Right renal pelvis (tissue), 4 donors: ENCODE measurements at places on chromosomes 12 and 14. TPM values are rescaled to one million over a fixed set of nuclear protein-coding genes. Genes with fewer than 3 reads are reported as not detected.
A peak's percentile ranks its signal among the peaks of the same experiment; 100 is the strongest.

- no peak for DNase-seq
These were observed 29.1 kb downstream of the CDC42BPB start for GRCh38 chr14:103028161-103028767.

- no peak for DNase-seq
These were observed 463.5 kb upstream of the NOVA1 start for GRCh38 chr14:27061299-27061698.

DNA sequence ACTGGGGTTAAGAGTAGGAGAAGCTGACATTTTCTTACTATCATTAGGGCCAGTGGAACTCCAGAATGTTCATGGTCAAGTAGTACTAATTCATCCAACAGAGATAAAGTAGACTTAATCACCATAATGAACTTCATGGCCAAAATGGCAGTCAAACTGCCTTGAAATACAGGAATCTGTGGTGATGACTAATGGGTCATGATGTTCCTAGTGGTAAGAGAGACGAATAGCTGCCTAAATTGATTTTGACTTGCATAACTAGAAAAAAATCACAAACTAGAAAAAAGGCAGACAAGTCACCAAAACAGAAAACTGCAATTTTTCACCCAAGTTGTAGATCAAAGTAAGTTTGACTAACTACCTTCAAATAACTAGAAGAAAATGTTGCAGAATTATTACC, 138.5 kb downstream of the MGAT4C start:
- no peak for DNase-seq

DNA sequence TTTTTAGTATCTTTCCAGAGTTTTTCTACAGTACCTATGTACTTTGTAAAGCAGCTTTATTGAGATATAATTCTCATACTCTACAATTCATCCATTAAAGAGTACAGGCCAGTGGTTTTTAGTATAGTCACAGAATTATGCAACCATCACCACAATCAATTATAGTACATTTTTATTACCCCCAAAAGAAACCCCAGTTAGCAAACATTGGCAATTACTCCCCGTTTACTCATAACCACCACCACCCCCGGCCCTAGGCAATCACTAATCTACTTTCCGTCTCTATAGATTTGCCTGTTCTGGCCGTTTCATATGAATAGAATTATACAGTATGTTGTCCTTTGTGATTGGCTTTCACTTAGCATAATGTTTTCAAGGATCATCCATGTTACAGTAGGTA, 119.8 kb downstream of the KICS2 start:
- no peak for DNase-seq

- peak; percentile 30 for DNase-seq
These were observed at the start of gene IGF1 for GRCh38 chr12:102480406-102480805. IGF1 (minus strand) TSS chr12:102480563; CDS start chr12:102480381, 182 bp downstream.

GLT1D1 gene
- 1.8 TPM for polyA plus RNA-seq

RBM19 gene
- 27.2 TPM for polyA plus RNA-seq

- no peak for DNase-seq
These were observed 305.7 kb upstream of the SSTR1 start for GRCh38 chr14:37901978-37902377.

DNA sequence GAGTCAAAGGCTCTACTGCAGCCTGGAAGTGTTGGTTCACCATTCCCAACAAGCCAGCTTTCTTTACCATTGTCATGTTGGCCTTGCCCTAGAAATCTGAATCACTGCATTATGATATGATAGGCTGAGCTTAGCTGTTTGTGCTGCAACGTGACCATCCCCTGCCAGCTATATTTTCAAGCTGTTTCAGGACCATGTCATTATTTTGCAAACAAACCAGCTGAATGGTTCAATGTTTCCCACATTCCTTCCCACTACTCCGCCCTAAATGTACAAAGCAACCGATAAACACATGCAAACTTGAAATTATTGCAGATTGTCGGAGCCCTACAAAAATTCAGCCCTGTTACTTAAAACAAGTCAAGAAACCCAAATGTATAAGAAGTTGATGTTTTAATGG, 136.1 kb downstream of the KICS2 start:
- no peak for DNase-seq

PFKM gene
- polyA plus RNA-seq = 108 TPM

GPX2 gene
- 0.68 TPM for polyA plus RNA-seq
